ENCODE measurements at places on chromosomes 5 and 9.
A peak's percentile ranks its signal among the peaks of the same experiment; 100 is the strongest.

GRCh38 chr9:98692392-98692791, 16.3 kb downstream of the GABBR2 start:
- no peaks in the 10 kb centered on the region for H3K36me3 ChIP-seq
- no peak overlapping the region for H3K27ac ChIP-seq
- no peak overlapping the region for H3K4me3 ChIP-seq

DNA sequence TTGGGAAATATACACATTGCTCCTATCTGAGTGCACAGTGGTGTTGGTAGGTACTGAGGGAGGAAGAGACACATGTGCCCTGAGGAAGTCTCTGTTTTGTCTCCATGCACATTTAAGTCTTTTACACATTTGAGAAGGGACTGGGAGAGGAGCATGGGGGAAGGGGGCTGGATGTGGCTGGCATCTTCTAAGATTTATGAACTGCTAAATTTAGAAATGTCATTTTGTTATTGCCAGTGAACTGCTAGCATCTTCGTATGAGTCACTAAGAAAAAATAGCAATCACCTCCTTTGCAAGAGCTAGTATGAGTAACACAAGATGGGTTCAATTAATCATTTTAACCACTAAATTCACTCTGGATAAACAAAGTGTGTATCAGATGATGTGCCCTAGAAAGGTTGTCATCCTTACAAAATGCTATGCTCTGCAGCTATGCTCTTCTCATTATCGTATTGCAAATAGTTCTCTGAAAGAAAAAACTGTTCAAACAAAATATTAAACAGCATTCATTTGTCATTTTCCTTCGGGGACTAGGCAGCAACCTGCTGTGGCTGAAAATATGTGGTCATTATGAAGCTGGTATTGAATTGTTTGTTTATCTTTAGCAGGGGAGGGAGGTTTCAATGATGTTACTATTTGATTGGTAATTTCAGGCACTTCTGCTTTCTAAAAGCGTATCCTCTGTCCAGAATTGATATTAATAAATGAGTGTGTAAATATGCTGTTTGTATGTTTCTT, 236.5 kb downstream of the DMRTA1 start:
- no peak overlapping the region for H3K27ac ChIP-seq
- DNase-seq = no peak
- no peaks in the 10 kb centered on the region for H3K4me1 ChIP-seq
- H3K27me3 ChIP-seq = no peaks in the 10 kb centered on the region
- no peaks in the 10 kb centered on the region for H3K36me3 ChIP-seq
- H3K4me3 ChIP-seq = no peak overlapping the region

- H3K27ac ChIP-seq = no peak overlapping the region
- H3K4me1 ChIP-seq = no peaks in the 10 kb centered on the region
- H3K36me3 ChIP-seq = no peaks in the 10 kb centered on the region
- no peak for DNase-seq
- no peak overlapping the region for H3K4me3 ChIP-seq
Observed at GRCh38 chr5:72410688-72411295, 90.6 kb downstream of the PTCD2 start.

- peaks cover 17% of the 10 kb centered on the region for H3K36me3 ChIP-seq
- peak; percentile 65 for DNase-seq
- H3K27me3 ChIP-seq = no peaks in the 10 kb centered on the region
Observed at GRCh38 chr9:133141833-133142595, 21.0 kb upstream of the RALGDS start.

- no peak for DNase-seq
- H3K27me3 ChIP-seq = peaks cover 3% of the 10 kb centered on the region
- peaks cover 20% of the 10 kb centered on the region for H3K4me1 ChIP-seq
Observed at GRCh38 chr5:113292462-113292861, 142.3 kb downstream of the TSSK1B start.
